ENCODE measurements at places on chromosomes 3 and 15.

- no peak for DNase-seq
Measured at GRCh38 chr15:44654858-44655257, 8.6 kb downstream of the SPG11 start.

- DNase-seq, result no peak
Measured at GRCh38 chr3:32138545-32139104, 32.2 kb downstream of the GPD1L start.

- DNase-seq, result no peak
Measured at GRCh38 chr3:179771797-179772196, 119.0 kb downstream of the USP13 start.

DNA sequence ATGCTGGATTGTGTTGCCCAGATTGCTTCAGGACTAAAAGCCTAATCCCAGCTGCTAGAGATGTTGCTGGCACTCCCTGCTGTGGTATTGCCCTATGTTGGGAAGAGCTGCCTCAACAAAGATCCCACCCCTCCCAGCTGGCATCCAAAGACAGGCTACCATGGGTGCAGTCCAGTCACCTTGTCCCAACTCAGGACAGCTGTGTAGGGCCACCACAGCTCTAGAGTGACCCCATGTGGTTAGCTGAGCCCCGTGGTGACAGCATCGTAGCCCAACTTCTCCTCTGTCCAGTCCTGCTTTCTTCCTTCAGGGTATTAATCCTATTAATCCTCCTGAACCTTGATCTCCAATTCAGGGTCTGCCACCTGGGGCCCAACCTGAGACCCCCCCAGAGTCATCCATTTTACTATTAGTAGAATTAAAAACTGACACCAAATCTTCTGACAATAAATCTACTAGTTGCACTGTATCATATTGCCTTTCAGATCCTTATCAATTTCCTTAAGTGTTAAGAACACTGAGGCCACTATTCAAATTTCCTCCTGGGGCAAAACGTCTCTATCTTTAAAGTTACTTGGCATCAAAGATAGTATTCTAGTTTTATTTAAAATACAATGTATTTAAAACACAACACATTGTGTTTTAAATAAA, 83.5 kb downstream of the AQP9 start:
- DNase-seq, result no peak

DNA sequence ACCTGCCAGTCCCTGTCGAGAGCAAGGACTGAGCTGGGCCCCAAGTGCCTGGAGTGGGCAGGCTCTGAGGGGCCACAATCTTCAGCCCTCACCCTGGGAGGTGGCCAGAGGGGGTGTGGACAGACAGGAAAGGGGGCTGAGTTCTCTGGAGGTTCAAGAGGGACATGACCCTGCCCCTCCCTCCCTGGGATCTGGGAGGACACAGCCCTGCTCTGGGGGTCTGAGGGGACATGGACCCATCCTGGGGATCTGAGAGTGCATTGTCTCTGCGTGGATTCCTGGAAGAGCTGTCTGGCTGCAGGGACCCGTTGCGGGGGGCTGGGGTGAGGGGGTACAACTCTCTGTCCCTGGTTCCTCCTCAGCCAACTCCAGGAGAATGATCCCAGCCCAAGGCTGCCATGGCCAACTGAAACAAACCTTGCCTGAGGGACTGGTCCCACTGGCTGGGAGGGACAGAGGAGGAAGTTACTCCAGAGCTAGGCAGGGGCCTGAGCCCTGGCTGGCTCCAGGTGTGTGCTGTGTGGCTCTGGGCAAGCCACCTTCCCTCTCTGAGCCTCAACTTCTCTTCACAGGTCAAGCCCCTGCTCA, 29.0 kb downstream of the PTH1R start:
- DNase-seq, result no peak

All from stimulated activated CD4-positive, alpha-beta T cell treated with anti-CD3 and anti-CD28 coated beads, TNF-alpha, amount 100 ng/mL, for 48 hours (primary cell).